Iris pigment epithelial cell (primary cell): ENCODE measurements at places on chromosomes 6 and 20.

- no peak for DNase-seq
Observed at GRCh38 chr20:23127506-23128279, 41.6 kb upstream of the CD93 start.

DNA sequence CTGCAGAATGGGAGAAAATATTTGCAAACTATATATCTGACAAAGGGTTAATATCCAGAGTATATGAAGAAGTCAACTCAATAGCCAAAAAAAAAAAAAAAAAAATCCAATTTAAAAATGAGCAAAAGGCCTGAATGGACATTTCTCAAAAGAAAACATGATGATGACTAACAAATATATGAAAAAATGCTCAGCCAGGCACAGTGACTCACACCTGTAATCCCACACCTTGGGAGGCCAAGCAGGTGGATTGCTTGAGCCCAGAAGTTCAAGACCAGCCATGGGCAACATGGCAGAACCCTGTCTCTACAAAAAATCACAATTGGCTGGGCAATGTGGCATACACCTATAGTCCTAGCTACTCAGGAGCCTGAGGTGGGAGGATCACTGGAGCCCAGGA, 2.1 kb upstream of the ECHDC1 start:
- DNase-seq: no peak

- no peak for DNase-seq
Observed at GRCh38 chr6:97305414-97306066, 22.5 kb upstream of the MMS22L start.

DNA sequence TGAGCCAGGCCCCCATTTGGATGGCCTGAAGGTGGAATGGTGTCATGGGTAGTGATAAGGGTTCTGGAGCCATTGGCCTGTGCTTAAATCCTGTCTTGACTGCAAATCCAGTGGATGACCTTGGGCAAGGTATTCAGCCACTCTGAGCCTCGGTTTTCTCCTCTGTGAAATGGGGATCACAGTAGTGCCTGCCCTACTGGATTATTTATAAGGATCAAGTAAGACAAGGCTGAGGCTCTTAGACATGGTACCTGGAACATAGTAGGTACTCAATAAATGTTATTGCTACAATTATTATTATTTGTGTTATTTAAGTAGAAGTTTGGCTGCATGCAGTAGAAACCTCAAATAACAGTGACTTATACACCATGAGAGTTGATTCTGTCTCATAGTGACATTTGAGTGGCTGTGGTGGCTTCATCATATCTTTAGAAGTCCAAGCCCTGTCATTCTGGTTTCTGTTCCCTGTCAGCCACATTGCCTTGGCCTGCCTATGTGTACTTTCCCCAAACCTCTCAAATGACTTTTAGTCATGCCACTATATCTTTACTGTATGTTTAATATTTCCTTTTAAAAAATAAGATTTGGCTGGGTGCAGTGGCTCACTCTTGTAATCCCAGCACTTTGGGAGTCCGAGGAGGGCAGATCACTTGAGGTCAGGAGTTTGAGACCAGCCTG, 37.6 kb upstream of the CHMP4B start:
- DNase-seq: no peak

DNA sequence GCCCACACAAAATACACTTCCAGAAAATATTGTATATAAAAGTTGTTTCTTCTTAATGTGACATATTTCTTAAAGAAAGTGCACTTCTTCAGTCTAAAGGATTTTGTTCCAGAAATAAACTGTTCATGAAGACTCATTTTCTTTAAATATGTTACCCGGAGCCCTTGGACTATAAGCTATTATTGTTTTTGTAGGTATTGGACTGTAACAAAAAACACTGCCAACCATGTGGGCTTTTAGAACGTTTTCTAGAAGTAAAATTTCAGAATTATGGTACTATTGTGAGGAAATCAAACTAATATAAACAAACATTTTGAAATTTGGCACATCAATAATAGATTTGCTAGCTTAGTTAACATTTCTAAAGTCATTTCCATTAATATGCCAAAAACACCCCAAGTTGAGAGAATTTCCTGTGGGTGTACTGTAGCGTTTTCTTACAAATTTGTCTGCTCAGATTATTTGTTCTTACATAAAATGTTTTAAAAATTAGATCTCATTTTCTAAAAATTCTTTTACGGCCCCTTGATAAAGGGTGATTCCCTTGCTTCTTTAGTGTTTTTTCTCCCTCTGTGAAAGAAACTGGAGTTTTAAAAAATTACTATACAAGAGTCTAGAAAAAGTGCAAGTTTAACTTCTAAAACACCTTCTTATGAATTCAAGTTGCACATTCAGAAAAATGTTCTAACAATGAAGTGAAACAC, 3.4 kb downstream of the NKX2-4 start:
- DNase-seq: no peak

GRCh38 chr20:19868441-19868840, 110.4 kb downstream of the RIN2 start:
- no peak for DNase-seq

DNA sequence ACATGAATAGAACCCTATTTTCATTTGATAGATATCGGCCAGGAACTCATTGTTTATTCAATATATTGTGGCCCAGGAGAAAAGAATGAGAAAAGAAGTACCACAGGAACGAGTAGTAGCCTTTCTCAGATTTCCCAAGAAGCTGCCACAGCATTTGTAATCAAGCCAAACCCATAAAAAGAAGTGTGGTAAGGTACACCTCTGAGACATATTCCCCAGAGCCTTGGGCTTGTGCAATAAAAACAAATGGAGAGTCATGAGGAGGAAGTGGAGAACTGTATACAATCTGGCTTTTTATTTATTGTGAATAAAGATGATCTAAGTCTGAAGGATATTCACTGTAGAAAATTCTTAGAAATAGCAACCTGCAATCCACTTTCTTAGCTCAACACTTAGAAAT, 36.7 kb downstream of the KIF6 start:
- DNase-seq: peak; percentile 89

- DNase-seq: no peak
Observed at GRCh38 chr6:149303468-149303867, 14.0 kb upstream of the TAB2 start.

DNA sequence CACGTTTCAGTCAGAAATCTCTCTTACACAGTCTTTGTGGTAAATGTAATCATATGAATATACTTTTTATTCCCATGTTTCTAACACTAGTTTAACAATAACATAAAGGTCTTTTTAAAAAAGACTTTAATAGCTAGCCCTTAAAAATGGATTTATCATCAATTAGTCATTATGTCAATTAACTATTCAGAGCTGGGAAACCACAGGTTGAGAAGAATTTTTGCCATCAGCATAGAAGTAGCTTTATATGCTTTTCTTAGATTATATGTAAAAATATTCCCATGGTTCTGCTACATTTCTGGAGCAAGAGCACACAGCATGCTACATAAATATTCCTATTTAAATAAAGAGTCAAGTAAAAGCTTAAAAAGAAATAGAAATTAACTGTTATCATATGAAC, 35.5 kb downstream of the ASCC3 start:
- DNase-seq: no peak

GRCh38 chr20:32600681-32601237, 15.6 kb upstream of the NOL4L start:
- peak; percentile 11 for DNase-seq

GRCh38 chr20:47960769-47961541, 175.7 kb upstream of the SULF2 start:
- no peak for DNase-seq

- no peak for DNase-seq
Observed at GRCh38 chr6:23630726-23631635, 495.0 kb upstream of the NRSN1 start.

DNA sequence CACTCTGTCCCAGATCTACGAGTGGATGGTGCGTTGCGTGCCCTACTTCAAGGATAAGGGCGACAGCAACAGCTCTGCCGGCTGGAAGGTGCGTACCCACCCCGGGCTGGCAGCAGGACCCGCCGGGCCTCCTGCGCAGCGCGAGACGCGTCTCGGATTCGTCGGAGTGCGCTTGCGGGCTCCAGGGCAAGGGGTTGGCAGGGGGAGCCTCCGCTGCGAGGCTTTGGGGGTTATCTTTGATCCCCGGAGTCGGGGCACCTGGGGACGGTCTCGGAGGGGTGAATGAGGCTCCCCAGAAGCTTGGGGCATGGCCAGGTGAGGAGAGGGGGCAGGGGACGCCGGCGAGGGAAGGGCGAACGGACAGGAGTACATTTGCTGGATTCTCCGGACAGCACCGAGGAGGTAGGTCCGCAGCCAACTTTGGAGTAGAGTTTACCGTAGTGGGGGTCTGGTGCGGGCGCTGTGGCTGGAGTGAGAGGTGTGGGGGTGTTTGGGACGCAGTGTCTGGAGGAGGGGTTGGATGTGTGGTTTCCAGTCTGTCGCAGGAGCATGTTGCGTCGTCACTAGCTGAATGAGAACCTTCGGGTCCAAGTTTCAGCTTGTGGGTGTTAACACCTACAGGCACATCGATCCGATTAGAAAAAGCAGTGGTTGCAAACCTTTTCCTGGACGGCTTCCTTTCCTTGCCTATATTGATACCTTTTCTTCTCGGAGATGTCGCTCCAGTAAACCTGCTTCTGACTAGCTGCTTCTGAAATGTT, 1.2 kb downstream of the FOXO3 start:
- peak; percentile 28 for DNase-seq

GRCh38 chr6:14883921-14884320, 361.9 kb upstream of the JARID2 start:
- DNase-seq: peak; percentile 21

GRCh38 chr6:43899830-43900229, 129.8 kb downstream of the VEGFA start:
- DNase-seq: no peak

DNA sequence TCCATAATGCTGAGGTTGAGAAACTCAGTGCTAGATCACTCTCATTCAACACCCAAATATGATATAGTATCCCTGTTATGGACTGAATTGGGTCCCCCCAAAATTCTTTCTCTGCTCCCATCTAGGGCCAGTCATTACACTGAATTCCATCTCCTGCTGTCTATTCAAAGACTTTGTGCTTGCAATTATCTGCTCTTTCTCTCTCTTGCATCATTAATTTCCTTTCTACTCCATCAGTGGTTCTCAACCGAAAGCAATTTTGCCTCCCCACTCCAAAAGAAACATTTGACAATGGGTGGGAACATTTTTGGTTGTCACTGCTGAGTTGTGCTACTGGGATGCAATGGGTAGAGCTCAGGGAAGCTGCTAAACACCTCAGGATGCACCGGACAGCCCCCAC, 271.5 kb upstream of the CDYL start:
- no peak for DNase-seq

- no peak for DNase-seq
Observed at GRCh38 chr6:42971746-42972327, 7.1 kb downstream of the PEX6 start.

DNA sequence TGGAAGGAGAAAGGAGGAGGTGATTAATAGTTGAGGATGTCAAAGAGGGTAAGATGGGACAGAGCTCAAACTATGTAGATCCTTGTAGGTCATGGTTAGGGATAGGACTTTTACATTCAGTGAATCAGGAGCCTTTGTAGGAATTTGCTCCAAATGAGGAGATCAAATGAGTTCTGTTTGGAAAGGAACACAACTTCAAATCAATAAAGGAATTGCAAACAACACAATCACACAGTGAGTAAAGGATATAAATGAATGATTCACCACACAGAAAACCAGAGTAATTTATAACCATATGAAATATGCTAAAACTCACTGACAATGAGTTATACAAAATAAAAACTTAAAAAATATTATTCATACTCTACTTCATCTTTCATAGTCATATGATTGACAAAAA, 480.8 kb upstream of the EPHA7 start:
- no peak for DNase-seq

DNA sequence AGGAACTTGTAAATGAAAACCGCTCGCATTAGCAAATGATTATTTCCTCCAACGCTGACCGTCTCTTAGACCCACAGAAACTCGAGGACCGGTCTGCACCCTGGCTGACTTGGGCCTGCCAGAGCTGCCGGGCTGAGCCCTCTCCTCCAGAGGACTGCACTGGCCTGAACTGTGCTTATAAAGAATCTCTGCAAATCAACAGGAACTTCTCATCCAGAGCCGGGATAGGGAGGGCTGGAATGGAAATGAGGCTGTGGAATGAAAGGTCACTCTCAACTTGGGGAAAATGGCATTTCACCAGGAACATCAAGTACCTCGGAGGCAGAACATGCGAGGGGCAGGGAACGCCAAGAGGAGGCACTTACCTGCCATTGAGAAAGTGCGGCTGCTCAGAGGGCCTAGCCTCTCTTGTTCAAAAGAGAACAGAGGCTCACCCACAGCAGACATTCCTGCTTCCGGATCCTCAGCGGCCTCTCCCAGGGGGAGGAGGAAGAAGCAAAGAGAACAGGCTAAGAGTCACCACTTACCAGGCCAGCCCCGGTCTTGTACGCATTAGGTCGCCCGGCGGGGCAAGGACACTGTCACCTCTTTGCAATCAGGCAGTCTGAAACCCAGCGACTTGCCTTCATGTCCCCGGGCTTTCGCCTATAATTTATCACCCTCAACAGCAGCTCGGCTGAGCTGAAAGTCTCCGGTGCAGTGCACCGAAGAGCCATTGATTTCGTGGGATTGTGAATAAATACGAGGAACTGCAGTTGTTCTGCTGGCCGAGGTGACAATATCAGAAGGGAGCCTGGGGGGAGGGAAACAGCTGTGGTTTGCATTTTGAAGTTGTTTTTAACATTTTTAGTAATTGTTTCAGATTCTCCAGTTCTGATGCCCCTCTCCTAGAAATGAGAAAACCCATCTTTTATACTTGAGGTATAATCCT, 37.6 kb downstream of the ZMYND8 start:
- peak; percentile 65 for DNase-seq

DNA sequence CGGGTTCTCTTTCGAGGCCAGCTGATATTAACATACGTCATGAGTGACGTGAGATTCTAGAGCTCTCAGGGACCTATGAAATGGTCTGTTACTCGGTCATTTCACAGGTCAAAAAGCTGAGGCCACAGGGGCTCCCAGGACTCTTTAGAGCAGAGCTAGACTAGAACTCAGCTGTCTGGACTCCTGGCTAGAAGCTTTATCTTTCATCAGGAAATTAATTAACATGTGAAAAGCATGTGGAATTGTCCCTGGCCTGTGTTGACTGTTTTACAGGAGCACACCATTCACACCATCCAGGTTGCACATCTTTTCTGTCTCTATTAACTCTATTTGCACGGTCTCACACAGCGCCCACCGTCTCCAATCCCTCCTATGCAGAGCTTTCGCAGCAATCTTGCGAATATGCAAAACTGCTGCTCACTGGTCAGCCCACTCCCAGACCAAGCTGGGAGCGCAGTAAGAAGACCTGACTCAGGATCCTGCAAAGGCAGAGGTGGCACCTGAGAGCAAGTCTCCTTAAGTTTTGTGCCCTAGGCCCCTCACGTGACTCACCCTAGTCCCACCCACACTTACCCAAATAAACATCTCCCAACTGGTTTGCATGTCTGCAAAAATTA, 522.5 kb downstream of the CD83 start:
- no peak for DNase-seq
